ENCODE measurements at places on chromosomes 13 and 19.

- no peak for DNase-seq
Observed at GRCh38 chr13:32589471-32589870, 3.2 kb downstream of the PDS5B start.

- DNase-seq: no peak
Observed at GRCh38 chr19:54206030-54206830, 5.6 kb downstream of the RPS9 start.

GRCh38 chr19:4539693-4540581 lies at the start of gene LRG1:
LRG1 (minus strand) TSS chr19:4540036; CDS start chr19:4540013, 23 bp downstream.
- no peak for DNase-seq

DNA sequence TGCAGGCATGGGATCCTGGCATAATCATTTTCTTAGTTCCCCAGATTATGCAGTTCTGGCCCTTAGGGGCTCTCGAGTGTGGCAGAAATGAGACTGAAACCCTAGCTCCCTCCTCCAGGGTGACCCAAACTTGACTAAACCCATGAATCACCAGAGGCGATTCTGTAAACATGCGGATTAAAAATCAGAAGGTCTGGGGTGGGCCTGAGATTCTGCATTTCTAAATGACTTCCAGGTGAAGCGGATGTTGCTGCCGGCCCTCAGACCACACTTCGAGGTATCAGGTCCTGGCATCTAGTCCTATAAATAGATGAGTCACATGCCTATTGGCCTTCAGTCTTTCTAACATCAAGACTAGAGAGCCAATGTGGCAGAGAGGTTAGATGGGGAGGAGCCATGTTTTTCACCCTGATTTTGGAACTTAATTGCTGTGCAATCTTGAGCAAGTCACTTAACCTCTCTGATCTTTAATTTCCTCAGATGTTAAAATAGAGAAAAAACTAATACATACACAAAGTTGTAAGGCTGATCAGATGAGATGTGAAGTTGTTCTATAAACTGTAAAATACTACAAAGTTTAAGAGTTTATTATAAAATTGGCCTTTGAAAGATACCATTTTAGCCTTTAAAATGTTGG lies 431.2 kb downstream of the FOXO1 start:
- no peak for DNase-seq

DNA sequence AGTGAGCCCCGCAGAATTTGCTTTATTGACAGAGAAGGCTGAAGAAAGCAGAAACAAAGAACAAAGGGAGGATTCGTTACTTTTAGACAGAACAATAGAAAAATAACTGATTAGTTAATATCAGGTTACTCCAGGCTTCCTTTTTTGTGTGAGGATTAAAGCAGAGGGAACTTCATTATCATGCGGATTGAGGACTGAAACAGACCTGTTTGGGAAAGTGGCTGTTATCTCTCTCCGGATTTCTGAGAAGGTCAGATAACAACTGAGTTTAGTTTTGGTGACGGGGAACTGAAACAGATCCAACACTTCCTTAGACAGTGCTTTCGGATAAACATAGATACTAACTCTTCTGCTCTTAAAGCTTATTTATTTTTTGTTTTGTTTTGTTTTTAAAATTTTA lies 246.4 kb upstream of the ZNF507 start:
- DNase-seq: no peak

DNA sequence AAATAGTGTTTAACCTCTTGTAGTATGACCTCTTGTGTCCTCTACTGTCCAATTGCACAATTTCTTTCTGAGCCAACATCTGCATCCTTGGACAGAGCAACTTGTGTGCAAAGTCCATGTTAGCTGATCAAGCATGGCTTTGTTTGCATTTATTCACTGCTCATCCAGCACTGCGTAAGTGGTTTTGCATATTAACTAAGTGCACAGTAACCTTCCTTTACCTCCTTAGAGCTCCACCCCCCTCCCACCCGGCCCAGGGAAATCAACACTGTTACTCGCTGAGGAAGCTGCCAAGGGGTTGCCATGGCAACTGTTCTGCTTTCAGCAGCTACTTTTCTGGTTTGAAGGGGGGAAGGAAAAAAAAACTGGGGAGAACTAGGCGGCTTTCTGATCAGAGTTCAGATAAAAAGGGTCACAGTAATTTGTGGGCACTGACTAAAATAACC lies 153.5 kb upstream of the KLF12 start:
- no peak for DNase-seq

Measured in foreskin keratinocyte (primary cell).